Stimulated activated CD8-positive, alpha-beta memory T cell treated with anti-CD3 and anti-CD28 coated beads, Interleukin-2, amount 100 ng/mL, for 1 hour (primary cell): ENCODE measurements at places on chromosomes 6 and 20.

DNA sequence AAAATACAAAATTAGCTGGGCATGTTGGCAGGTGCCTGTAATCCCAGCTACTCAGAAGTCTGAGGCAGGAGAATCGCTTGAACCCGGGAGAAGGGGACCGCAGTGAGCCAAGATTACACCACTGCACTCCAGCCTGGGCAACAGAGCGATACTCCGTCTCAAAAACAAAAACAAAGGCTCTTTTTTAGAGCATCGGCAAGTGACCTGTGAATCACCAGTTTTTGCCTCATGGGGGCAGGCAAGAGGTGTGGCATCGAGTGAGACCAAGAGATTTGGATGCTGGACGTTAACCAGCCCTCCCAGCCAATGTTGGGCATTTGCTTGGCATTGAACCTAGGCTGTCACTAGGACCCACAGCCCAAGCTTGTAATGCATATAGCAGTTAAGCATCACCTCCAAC lies 14.6 kb upstream of the CDK5RAP1 start:
- DNase-seq = no peak

- no peak for DNase-seq
Measured at GRCh38 chr6:34884996-34885395, 2.8 kb downstream of the TAF11 start.

GRCh38 chr6:121951918-121952379 lies 447.5 kb upstream of the HSF2 start:
- DNase-seq = no peak

GRCh38 chr6:156169371-156169770 lies 607.8 kb upstream of the ARID1B start:
- no peak for DNase-seq

- DNase-seq = no peak
Measured at GRCh38 chr20:41147767-41148191, 10.4 kb downstream of the PLCG1 start.

- DNase-seq = no peak
Measured at GRCh38 chr6:74657931-74658330, 547.9 kb downstream of the COL12A1 start.

GRCh38 chr20:18545566-18545965 lies 21.7 kb upstream of the SMIM26 start:
- DNase-seq = no peak

DNA sequence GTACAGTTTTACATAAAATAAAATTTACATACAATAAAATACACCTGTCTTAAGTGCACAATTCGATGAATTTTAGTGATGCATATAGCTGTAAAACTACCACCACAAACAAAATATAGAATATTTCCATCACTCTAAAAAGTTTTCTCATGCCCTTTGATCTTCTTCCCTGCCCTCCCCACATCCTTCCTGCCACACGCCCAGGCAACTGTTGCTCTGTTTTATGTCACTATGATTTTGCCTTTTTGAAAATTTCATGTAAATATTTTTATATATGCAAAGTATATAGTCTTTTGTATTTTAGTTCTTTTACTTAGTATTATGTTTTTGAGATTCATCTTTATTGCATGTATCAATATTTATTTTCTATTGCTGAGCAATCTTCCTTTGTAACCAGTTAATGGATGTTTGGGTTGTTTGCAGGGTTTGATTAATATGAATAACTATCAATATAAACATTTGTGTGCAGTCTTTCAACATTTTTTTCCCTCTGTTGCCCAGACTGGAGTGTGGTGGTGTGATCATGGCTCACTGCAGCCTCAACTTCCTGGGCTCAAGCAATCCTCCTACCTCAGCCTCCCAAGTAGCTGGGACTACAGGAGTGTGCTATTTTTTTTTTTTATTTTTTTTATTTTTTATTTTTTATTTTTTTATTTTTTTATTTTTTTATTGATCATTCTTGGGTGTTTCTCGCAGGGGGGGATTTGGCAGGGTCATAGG lies 23.8 kb upstream of the SAMHD1 start:
- DNase-seq = peak; percentile 35

DNA sequence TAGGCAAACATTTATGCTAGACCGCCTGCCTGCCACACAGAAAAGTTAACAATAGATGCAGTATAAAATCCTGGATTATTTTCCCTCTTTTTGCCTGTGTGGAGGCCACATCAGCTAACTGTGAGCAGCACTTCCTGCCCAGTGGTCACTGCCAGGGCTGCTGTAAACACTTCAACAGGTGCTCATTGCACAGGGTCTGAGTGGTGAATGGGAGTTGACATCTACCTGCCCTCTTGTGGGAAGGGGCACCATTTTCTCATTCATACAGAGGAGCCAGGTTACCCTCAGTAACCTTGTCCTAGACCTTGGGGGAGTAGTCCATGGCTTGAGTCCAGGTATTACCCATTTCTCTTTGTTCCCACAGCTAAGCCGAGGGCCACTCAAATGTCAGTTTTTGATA lies 235.3 kb downstream of the TMEM242 start:
- no peak for DNase-seq

GRCh38 chr6:136639702-136640101 lies 89.5 kb upstream of the MAP7 start:
- DNase-seq = no peak

DNA sequence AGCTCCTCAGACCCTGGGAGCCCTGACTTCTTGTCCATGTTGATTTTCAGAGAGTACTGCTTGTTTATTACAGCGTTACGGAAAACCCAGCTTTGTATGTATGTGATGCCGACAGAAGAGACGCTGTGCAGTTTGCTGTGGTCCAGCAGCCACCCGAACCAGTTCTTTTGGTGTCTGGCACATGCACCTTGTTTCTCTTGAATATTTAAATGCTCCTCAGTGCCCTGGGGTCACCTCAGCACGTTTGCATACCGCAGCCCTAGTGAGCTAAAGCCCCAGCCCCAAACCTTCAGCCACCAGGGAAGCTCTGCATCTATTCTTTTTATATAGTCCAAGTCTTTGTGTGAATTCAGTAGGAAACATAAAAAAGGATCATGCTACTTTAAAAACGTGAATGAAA lies 39.9 kb downstream of the AFDN start:
- no peak for DNase-seq

DNA sequence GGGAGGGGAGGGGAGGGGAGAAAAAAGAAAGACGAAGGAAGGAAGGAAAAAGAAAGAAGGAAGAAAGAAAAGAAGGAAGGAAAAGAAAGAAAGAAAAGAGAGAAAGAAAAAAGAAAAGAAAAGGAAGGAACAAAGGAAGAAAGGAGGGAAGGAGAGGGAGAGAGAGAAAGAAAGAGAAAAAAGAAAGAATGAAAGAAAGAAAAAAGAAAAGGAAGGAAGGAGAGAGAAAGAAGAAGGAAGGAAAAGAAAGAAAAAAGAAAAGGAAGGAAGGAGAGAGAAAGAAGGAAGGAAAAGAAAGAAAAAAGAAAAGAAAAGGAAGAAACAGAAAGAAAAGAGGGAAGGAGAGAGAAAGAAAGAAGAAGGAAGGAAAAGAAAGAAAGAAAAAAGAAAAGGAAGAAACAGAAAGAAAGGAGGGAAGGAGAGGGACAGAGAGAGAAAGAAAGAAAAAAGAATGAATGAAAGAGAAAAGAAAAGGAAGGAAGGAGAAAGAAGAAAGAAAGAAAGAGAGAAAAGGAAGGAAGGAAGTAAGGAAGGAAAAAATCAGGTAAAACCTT lies 225.3 kb downstream of the TPBG start:
- DNase-seq = no peak

GRCh38 chr20:2559279-2559626 lies 22.9 kb downstream of the TMC2 start:
- no peak for DNase-seq

GRCh38 chr20:47202733-47203667 lies 153.5 kb downstream of the ZMYND8 start:
- no peak for DNase-seq

DNA sequence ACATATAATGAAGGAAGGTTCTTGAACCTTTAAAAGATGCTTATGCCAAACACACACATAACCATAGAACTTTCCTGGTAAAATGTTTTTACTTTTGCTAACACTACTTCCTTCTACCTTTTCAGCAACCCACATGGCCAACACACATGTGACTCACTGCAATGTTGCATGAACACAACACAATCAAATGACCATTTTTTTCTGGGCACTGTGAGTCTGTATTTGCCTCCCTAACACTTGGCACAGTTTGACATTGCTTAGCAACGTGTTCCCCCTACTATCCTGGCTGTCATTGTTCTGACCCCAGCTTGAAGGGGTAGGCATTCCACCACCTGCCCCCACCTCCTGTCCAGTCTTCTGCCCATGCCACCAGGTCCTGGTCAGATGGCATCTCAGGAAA lies 204.8 kb upstream of the PRND start:
- no peak for DNase-seq

GRCh38 chr6:11258260-11259237 lies 26.1 kb upstream of the NEDD9 start:
- no peak for DNase-seq

DNA sequence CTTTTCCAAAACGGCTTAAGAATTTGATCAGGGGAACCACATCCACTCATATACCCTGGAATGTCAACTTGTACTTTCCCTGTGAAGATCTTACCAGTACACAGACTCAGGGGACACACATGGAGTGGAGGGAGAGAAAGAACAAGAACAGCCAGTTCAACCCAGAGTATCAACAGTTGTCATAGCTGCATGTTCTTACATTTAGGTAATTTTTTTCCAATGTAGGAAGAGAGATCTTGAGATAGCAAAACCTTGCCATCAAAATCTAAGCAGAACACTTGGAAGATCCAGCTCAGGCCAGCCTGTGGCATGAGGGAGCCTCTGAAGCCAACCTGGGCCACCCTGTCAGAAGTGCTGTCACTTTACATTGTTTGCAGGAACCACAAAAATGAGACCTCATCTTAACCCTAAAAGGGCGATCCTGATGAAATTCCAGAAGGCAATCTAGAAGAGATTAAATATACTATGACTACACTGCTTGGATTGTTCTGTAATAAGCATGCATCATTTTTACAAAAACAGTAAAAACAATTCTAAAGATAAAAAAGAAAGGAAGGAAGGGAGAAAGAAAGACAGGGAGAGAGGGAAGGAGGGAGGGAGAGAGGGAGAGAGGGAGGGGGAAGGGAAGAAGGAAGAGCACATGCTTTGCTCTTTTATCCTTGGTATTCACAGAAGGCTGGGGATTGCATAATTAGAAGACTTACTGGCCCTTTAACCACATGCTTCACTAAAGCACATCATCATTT lies 124.7 kb upstream of the TCF21 start:
- no peak for DNase-seq

DNA sequence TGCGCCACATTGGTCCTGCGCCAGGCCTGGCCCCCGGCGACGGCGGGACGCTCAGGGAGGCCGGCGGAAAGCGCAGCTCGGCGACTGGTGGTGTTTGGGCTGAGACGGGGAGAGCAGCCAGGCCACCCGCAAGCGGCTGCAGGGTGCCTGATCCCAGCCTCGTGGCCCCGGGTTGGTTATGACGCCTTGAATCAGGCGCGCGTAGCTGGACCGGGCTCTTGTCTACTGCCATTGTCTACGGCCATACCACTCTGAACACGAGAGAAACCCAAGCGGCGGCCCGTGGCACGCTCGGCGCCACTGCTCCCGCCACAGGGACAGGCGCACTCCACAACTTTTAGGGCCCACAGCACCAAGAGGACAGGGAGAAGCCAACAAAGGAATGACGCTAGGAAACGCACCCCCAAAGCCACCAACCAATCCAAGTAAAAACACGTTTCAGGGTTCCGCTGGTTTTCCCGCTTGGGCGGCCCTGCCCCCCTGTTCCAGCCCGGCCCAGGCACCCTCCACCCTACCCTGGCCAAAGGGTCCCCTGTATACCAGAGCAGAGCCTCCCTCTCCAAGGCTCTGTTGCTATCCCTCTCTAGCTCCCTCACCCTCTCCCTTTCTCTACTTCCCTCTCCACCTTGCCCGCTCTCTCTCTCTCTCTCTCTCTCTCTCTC lies 1849.3 kb upstream of the DEFB115 start:
- no peak for DNase-seq

DNA sequence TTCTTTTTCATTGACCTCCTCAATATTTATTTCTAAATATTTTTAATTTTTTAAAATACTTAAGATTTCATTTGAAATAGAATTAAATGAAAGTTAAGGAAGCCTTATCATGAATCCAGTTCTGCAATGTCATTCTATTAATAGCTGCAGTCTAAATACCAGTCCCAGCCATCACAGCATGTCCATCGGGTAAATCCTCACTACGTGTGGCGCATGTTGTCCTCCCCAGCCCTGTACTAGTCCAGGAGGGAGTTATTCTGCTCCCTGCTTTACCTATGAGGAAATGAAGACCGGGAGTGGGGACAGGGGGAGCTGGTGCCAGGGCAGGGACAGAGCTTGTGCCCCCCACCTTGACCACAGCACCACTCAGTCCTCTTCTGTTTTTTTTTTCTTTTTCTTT lies 125.1 kb upstream of the QKI start:
- DNase-seq = no peak

GRCh38 chr20:17627101-17627955 lies 54.7 kb downstream of the RRBP1 start:
- DNase-seq = no peak

GRCh38 chr6:126170978-126171382 lies 168.9 kb upstream of the CENPW start:
- no peak for DNase-seq

DNA sequence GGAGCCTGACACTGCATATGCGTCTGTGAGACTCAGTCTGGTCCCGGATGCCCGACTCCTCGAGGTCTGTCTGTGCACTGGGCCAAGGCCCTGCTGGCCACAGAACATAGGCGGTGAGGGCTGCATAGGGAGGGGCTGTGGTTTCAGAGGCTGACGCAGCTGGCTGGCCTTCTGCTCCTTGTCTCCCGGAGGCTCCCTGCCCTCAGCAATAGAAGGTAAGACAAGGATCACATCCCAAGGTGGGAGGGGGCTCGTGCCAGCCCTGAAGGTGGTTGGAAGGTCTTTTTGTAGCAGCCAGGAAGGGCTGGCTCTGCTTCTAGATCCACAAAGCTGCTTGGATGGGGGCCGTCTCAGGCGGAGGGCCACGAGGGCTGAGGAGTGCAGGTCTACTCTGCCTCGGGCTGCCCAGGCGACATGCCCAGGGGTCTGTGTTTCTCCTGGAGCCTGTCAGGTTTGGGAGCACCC lies 239.8 kb upstream of the SULF2 start:
- no peak for DNase-seq

DNA sequence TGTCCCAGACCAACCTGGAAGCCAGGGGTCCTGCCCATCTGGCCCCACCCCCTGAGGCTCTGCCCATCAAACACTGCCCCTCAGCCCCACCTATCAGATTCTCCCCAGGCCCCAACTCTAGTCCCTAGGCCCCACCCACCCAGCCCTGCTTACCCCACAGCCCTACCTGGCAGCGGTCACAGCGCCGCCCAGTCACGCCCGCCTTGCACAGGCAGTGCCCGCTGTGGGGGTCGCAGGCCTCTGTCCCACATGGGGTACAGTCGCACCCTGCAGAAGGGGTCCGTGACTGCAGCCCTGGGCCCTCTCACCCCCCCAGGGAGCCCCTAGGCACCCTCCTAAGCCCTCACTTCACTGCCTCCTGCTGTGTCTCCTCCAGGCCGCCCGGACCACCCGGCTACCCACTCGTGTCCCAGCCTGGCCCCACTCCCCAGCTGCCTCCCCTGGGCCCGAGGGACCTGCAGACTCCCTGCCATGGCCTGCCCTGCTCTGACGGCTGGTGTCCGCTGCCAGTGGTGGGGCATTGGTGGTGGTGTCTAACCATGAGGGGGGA lies 19.8 kb downstream of the ADRM1 start:
- no peak for DNase-seq

- DNase-seq = no peak
Measured at GRCh38 chr6:168826726-168827585, 386.0 kb downstream of the SMOC2 start.
